ENCODE measurements at places on chromosomes 2 and 18.

DNA sequence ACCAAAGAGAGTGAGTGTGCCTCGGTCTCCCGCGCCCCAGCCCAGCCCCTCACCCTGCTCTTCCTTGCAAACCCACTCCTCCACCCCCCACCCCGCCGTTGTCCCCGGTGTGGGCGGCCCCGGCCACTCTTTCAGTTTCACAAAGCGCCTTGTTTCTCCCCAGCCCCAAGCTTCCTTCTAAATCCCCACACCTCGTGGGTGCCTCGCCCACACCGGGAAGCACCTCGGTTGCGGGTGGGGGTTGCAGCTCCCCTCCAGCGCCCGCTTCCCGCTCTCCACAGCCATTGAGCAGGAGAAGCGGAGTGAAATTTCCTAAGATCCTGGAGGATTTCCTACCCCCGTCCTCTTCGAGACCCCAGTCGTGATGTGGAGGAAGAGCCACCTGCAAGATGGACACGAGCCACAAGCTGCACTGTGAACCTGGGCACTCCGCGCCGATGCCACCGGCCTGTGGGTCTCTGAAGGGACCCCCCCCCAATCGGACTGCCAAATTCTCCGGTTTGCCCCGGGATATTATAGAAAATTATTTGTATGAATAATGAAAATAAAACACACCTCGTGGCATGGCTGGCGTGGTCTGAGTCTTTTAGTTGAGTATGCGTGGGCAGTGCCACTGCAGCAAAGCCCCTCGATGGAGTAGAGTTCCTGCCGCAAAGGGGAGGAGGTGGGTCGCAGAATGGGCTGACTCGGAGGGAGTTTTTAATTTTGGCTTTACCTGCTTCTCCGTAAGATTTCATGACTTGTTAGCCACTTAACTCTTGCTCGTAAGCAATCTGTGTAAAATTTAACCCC is 848 bp downstream of the TMSB10 start:
- DNase-seq, result peak; percentile 53

GRCh38 chr2:231336236-231336635 is 59.3 kb upstream of the B3GNT7 start:
- DNase-seq, result no peak

DNA sequence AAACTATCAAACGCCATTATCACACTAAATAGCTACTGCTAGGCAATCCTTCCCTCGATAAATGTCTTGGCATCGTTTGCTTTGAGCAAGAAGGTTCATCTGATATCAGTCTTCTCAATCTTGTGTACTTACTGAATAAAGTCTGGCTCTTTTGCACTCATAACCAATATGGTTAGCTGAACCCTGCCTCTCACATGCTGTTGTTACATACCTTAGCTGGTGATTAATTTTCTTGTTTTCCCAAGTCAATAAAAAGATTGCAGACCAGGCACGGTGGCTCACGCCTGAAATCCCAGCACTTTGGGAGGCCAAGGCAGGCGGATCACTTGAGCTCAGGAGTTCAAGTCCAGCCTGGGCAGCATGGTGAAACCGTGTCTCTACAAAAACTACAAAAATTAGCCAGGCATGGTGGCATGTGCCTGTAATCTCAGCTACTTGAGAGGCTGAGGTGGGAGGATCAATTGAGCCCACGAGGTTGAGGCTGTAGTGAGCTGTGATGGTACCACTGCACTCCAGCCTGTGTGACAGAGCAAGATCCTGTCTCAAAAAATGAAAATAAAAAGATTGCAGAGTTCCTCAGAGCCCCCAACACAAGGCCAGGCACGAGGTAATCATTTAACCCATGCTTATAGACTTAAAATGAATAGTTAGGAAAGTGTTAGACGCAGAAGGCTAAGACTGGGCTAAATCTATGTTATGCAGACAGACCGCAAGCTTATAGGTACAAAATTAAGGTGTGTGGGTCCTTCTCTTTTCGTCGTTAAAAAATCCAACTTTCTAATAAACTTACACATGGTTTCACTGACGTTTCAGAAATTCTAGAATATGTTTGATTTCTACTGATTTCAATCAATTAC is 177.5 kb downstream of the ALPK2 start:
- no peak for DNase-seq

DNA sequence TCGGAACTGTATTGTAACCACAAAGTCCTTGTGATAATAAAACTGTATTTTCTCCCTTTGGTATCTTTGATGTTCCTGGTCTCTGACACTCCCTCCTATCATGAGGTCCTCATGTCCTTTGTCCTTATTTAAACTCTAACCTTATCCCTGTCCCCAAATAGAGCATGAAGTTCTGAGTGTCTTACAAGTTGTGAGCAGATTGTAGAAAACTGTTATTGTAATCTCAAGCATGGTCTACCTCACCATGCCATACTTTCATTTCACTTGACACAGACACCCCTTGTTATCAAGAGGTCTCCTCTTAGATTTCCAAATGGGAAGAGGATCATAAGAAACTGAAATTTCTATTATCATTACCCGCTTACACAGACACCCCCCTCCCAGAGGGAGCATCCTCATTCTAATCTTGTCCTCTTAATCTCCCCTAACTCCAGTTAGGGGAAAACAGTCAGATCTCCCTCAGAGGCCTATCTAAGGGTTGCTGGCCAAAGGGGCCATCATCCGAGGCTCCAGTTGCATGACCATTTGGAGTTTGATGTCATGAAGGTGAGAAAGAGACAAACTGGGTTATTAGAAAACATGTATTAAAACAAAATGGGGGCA is 29.0 kb downstream of the MYO3B start:
- no peak for DNase-seq

DNA sequence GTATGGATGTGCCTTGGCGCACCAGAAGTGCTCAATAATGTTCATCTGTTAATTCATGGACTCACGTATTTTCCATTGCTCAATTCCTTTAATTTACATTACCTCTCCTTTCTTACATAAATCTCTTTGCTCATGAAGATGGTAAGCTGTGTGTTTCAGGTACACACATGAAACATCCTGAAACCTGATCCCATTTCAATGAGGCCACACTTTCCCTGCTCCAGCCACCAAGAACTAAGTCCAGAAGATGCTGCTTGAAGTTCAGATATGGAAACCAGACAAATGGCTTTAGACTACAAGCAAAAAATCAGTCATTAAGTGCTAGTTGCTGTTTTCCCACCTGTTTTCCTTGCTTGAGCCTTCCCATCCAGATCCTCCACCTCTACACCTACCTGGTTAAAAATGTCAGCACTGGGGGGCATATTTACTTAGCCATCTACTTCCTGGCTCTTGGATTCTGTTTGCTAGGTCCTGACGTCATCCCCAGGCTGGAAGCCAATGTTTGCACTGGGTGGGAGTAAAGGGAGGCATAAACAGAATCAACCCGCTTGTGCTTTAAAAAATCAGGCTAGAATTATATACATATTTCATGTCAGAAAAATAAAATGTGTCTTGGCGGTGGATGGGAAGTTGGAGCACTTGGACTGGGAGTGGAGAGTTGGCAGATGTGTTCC is 309.7 kb downstream of the OSR1 start:
- DNase-seq, result no peak

DNA sequence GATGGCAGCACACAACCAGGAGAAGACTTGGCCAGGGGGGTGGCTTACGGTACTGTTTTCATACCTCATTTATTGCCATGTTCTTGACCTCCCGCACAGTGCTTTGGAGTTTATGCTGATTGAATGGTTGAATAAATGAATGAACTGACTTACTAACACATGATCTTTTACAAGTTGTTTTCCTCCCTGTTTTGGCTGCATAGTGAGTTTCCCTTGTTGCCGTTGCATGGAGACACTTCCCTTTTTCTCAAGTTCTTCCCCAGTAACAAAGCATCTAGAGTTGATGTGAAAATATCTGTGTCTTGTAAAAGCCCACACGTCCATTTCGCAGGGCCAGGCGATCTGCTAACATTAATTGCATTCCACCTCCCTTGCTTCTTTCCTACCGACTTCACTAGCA is 35.7 kb upstream of the RAB1A start:
- no peak for DNase-seq

GRCh38 chr2:151359768-151360461 is 2.5 kb downstream of the TNFAIP6 start:
- DNase-seq, result no peak
